ENCODE measurements at places on chromosomes 5 and 9. TPM values are rescaled to one million over a fixed set of nuclear protein-coding genes. Genes with fewer than 3 reads are reported as not detected.

STXBP1 gene
- polyA plus RNA-seq: 32.2 TPM

TIMD4 gene
- polyA plus RNA-seq: 0.68 TPM

HTR4 gene
- not detected for polyA plus RNA-seq

SPOCK1 gene
- polyA plus RNA-seq: 7.9 TPM

TRPM6 gene
- polyA plus RNA-seq: 1.1 TPM

TAS2R1 gene
- 0.42 TPM for polyA plus RNA-seq

DNM1 gene
- polyA plus RNA-seq: 231 TPM

SHOC1 gene
- polyA plus RNA-seq: 1.5 TPM

DCTN4 gene
- 82.6 TPM for polyA plus RNA-seq

RMI1 gene
- 26.8 TPM for polyA plus RNA-seq

TUT7 gene
- 29.7 TPM for polyA plus RNA-seq

PCDHGA11 gene
- polyA plus RNA-seq: 5.1 TPM

PKD2L2 gene
- polyA plus RNA-seq: 0.48 TPM

- DNase-seq: no peak
Measured at GRCh38 chr9:69609156-69609555, 63.0 kb downstream of the APBA1 start.

GRCh38 chr5:39905356-39905755 lies 480.6 kb upstream of the DAB2 start:
- DNase-seq: no peak

- DNase-seq: no peak
Measured at GRCh38 chr9:109735801-109736200, 44.2 kb upstream of the PALM2AKAP2 start.

- no peak for DNase-seq
Measured at GRCh38 chr9:1201901-1202300, 151.7 kb downstream of the DMRT2 start.

GRCh38 chr9:112378328-112379176 lies 1.4 kb upstream of the HSDL2 start:
- no peak for DNase-seq

DNA sequence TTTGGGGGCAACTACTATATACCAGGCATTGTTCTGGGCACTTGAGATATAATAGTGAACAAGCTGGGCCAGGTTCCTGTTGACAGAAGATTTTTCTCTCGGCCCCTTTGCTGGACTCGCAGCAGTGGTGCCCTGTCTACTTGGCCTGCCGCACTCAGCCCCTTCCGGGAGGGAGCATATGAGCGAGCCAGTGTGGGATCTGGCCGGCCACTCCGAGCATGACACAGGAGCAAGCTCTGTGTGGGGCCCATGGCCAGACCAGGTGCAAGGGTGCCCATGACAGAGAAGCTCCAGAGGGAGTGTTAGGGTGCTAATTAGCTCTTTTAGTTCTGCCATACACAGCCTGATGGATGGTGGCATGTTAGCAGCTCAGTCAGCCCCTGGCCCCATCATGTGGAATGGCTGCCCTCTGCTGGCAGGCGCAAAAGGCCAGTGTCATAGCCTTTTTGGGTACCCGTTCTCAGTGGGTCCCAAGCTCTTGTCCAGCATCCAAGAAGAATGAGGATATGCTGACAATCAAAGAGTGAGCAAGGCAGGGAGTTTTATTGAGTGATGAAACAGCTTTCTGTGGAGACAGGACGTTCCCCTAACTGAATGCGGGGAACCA lies 9.3 kb upstream of the KIF4B start:
- no peak for DNase-seq

DNA sequence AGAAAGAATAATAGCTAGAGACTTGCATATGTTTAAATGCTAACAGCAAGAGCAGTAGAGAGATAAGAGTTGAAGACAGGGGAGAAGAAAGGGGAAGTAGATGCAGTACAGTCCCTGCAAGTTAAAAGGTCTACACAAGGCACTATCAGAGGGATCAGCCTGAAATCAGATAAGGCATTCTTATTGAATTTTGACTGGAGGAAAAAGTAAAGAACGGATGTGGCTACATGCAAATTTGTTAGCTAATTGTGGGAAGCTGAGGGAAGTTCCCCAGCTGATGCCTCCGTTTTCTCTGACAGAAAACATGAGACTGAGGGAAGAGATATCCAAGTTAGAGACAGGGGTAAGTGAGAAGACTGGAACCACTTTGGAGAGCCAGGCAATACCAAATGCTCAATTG lies 12.9 kb upstream of the RHOBTB3 start:
- DNase-seq: no peak

DNA sequence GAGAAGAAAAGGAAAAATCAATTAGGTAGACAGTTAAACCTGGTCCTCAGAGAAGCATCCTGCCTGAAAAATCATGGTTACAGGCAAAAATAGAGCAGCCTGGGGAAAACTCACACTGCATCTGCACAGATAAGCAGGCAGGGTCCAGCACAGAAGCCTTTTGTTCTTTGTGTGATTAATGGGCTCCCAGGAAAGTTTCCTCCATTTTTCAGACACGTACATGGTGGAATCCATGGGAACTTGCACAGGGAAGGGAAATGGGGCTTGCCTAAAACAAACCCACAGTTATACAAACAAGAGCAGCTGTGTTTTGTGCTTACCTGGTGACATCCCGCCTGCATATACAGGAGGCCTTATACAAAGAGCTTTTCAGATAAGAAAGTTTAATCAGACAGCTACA lies 243.9 kb upstream of the ATP10B start:
- DNase-seq: no peak

DNA sequence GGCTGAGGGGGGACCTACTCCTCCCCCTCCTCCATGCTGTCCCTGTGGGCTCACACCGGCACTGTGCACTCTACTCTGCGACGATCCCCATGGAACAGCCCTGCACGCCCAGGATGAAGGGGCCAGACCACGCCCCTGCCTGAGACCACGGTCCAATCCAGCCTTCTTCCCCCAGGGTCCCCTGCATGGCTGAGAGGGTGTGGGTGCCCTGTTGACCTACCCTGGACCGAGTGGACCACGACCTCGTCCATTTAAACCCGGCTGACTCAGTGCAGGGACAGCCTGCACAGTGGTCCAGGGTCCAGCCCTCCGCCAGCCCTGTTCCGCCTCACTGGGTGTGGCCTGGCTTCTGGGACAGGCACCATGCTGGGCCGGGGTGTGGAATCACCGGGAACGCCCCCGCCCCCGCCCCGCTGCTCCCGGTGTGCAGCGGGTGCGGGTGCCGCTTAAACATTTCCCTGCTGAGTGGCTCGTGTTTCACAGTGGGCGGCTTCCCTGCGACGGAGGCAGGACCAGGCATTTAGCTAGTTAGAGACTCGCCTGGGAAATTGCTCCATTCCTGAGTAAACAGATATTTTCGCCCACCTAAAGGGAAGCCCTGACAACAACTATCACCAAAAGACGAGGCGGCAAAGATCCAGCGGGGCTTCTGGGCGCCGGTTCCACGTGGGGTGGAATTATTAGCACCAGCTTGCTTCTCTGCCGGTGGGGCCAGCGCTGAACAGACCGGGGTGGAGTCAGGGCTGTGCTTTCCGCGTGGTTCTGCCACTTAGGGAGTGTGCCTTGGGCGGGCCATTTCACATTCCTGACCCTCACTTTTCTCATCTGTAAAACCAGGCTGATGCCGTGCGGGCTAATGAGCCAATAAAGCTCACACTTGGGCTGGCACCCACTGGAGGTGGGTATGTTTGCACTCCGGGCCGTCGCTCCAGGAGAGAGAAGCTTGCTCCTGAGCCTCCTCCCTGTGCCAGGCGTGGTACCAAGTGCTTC lies 22.6 kb downstream of the DBH start:
- no peak for DNase-seq

DNA sequence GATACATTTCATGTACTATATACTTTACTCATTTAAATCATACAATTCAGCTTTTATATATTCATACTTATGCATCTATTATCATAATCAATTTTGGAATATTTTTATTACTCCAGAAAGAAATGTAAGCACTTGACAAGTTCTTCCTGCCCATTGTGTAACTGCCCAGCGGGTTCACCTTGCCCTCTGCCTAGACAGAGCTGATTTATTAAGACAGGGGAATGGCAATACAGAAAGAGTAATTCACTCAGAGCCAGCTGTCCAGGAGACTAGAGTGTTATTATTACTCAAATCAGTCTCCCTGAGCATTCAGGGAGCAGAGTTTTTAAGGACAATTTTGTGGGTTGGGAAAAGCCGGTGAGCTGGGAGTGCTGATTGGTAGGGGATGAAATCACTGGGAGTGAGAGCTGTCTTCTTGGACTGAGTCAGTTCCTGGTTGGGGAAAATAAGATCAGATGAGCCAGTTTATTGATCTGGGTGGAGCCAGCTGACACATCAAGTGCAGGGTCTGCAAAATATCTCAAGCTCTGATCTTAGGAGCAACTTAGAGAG lies 16.1 kb upstream of the SPIN1 start:
- DNase-seq: no peak

DNA sequence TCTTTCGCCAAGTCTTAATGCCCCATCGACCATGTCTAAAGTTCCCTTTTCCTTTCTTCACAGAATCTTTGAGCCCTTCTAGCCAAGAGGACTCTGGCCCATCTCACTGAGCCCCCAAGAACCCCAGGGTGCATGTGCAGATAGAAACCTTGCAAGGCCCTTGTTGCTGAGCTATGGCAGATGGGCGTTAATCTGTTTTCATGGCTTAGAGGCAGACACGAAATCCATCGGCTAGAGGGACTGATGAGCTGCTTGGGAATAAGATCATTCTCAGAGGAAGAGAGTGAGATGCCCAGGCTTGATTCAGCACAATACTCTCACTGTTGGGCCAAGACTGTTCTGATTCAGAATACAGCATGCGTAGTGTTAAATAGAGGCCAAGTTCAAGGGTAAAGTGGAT lies 262.5 kb upstream of the C9orf72 start:
- DNase-seq: no peak

DNA sequence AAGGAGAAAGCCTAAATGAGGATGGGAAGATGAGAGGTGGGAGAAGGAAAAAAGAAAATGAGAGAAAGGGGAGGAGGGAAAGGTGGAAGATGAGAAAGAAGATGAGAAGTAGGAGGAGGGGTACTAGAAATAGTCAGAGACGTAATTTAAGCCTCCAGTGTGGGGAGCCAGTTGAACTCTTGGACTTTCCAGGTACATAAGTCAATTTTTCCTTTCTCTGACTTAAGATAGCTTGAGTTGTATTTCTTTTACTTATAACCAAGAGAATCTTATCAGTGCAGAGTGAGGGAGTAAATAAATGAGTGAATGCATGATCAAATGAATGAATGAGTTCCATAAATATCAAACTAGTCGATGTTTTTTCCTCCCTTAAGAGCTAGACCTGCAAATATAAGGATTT lies 21.5 kb upstream of the WHRN start:
- no peak for DNase-seq

DNA sequence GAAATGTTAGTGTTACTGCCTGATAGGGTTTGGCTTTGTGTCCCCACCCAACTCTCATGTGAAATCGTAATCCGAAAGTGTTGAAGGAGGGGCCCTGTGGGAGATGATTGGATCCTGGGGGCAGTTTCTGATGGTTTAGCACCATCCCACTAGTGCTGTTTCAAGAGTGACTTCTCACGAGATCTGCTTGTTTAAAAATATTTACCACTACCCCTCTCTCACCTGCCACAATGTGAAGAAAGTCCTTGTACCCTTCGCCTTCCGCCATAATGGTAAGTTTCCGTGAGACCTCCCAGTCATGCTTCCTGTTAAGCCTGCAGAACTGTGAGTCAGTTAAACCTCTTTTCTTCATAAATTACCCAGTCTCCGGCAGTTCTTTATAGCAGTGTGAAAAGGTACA lies 2.6 kb upstream of the RFX3 start:
- DNase-seq: no peak

GRCh38 chr9:8278048-8278447 lies 478.5 kb upstream of the DMAC1 start:
- no peak for DNase-seq

GRCh38 chr5:50702615-50703366 lies 36.4 kb downstream of the PARP8 start:
- DNase-seq: no peak

- DNase-seq: no peak
Measured at GRCh38 chr9:94644543-94644942, 5.2 kb upstream of the FBP1 start.

DNA sequence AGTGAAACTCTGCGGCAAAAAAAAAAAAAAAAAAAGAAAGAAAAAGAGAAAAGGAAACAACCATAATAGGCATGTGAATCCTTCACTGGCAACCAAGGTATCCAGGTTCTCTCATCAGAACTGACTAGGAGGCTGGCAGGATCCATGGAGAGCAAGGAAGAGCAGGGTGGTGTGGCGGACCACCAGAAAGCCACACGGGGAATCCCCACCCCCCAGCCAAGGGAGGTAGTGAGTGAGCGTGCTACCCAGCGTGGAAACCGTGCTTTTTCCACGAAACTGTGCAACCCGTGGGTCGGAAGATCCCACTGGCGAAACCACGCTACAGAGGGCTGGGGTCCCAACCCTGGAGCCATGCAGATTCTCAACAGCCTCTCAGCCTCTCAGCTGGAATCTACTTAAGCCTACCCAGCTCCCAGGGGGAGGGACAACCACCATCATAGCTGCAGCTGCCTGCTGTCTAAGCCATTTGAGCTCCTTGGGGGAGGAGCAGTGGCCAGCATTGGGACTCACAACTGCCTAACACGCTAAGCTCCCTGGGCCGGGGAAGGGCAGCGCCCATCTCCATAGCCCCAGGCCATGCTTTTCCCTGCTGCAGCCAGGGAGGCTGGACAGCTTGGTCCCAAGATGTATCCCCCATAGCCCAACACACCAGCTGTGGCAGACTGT lies 91.6 kb downstream of the PRELID2 start:
- DNase-seq: no peak

Data from left kidney (tissue), 8 donors.